ENCODE measurements at places on chromosomes 12 and 14.

- no peak for DNase-seq
These were observed 253.6 kb downstream of the ZFP36L1 start for GRCh38 chr14:68539241-68539737.

GRCh38 chr12:109723311-109723881 is 9.8 kb downstream of the FAM222A start:
- no peak for DNase-seq

- no peak for DNase-seq
These were observed at the start of gene ITGA5 for GRCh38 chr12:54419088-54419887. Gene ITGA5, minus strand, starts transcription at chr12:54419266. Its CDS starts 68 bp downstream, at chr12:54419198.

GRCh38 chr14:33755358-33755757 is 195.5 kb downstream of the EGLN3 start:
- DNase-seq = no peak

DNA sequence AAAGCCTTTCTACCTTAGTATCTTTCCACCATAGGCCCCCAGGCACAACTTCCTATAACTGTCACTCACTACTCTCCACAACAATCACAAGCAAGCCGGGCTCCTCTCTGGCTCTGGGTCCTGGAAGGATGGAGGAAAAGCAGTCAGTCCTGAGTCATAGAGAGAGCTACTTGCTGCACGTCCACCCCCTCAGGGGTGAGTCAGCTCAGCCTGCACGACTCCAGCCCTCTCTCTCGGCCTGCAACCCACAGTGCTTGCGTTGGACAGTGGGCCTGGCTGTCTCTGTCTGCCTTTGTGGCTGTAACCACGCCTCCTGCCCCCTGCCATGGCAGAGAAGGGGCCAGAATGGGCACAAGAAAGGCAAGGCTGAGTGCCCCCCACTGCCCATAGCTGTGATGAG is 154.1 kb upstream of the FKBP4 start:
- no peak for DNase-seq

GRCh38 chr12:26152507-26153102 is 27.8 kb upstream of the BHLHE41 start:
- no peak for DNase-seq

DNA sequence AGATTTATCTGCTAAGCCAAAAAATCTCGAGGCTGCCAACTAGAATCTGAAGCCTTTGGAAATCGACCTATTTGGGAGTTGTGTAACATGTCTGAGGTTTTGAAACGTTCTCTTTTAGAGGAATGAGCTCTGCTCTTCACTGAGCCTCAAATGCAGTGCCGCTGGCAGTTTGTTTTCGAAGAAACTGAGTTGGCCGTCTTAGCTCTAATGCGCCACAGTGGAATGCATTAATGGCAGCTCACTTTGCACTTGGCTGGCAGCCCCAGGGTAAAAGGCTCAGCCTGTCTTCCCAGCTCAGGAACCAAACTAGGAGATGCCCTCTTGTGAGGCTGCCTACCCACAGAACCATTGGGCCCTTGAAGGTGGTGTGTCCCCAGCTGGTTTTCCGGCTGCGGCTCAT is 53.8 kb downstream of the SFSWAP start:
- DNase-seq = no peak

GRCh38 chr12:20704860-20705259 is 9.7 kb downstream of the SLCO1C1 start:
- no peak for DNase-seq

- no peak for DNase-seq
These were observed 10.3 kb downstream of the KRT7 start for GRCh38 chr12:52243259-52243855.

GRCh38 chr12:48924617-48925303 is 532 bp downstream of the FKBP11 start:
- peak; percentile 63 for DNase-seq

DNA sequence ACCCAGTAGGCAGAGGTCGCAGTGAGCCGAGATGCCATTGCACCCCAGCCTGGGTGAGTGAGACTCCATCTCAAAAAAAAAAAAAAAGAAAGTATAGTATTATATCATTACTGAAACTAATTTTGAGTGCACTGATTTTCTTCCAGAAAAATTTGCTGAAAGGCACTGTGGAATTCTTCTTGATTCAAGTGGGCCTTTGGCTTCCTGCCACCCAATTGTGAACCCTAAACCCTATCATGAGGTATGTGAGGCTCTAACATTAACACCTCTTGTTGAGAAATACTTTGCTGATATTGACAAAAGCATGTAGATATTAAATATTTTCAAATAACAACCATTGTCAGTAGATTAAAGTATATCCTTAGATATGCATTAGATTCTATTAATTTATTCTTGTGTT is 211.2 kb downstream of the LRRK2 start:
- no peak for DNase-seq

DNA sequence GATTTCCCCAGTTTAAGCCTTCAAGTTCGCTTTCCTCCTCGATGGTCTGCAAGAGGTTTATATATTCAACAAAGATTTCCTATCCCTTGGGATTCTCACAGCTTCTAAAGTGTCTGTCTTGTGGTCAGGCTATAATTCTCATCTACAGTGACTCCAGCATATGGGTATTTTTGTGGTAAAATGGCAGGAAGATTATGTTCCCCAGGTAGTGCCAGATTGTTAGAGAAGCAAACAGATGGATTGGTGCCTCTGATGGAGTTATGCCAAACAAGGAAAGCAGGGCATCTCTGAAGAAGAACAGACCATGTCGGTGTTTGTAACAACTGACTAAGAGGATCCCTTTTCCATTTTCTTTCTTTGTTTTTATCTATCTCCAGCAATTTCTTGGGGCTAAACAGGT is 5.5 kb upstream of the CCDC175 start:
- DNase-seq = no peak

DNA sequence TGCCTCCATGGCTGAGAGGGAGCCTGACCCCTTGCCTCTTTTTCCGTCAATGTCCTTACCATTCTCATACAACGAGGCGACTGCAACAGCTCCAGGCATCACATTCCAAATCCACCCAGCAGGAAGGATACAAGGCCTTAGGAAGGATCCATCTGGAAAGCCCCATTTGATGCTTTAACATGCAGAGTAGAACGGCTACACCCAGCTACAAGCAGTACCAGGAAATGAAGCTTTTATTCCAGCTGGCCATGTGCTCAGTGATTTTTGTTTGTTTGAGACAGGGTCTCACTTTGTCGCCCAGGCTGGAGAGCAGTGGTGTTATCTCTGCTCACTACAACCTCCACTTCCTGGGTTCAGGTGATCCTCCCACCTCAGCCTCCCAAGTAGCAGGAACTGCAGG is 124.8 kb downstream of the TMEM132D start:
- no peak for DNase-seq

- DNase-seq = no peak
These were observed 6.2 kb downstream of the LRCOL1 start for GRCh38 chr12:132604151-132604618.

GRCh38 chr14:72603639-72604038 is 290.3 kb downstream of the DPF3 start:
- no peak for DNase-seq

All from activated CD8-positive, alpha-beta memory T cell treated with anti-CD3 and anti-CD28 coated beads for 1 hour (primary cell).